ENCODE measurements at places on chromosomes 16 and 17.
A peak's percentile ranks its signal among the peaks of the same experiment; 100 is the strongest.

DNA sequence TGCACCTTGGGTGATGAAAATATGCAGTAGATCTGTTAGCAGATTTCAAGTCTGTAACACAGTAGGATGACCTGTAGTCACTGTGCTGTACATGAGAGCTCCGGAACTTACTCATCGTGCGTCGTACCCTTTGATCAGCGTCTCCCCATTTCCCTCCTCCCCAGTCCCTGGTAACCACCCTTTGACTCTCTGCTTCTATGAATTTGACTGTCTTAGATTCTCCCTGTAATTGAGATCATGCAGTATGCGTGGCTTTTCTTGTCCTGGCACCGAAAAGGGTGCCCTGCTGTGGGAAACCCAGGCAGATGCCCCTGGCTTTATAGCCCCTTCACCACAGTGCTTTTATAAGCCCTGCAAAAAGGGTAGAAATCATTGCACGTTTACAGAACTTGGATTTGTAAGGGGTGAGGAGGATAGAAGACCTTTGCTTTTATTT lies 20.5 kb downstream of the CLEC16A start:
- peaks cover 10% of the 10 kb centered on the region for H3K36me3 ChIP-seq
- no peaks in the 10 kb centered on the region for H3K27me3 ChIP-seq
- H3K4me3 ChIP-seq, result no peak overlapping the region

DNA sequence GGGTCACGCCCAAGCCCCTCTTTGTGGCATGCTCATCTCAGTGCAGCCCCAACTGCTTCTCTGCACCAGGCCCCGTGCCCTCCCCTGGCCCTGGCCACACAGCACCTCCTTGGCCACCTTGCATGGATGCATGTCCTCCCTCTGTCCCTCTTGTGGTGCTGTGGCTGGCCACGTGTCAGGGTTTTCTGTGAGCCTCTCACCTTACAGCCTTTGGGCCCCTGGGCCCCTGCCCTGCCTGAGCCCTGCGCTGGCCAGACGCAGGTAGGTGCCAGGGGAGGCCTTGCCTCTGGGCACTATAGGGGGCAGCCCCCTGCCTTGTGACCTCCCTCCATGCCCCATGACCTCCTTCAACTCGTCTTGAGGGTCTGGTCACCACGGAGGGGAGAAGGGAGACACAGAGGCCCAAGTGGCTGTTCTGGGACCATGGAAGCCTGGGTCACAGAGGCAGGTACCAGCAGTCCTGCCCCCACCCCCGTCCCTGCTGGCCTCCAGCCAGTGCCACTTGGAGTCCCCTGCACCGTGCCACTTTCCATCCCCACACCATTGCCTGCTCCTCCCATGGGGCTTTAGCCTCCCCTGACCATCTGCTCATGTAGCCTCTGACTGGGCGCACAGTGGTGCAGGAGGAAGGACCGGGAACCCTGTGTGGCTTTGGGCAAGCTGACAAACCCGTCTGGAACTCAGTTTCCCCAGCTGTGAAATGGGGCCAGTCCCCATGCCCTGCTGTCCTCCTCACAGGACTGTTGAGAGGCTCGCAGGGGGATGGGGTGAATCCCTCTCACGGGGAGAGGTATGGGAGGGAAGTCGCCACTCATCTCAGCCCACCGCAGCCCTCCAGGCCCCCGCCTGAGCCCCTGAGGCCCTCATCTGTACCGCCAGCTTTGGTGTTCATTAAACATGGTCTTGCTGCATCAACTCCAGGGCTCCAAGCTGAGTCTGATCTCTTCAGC lies 11.5 kb upstream of the ATP6V0C start:
- H3K36me3 ChIP-seq, result peaks cover 6% of the 10 kb centered on the region
- H3K4me1 ChIP-seq, result peaks cover 31% of the 10 kb centered on the region
- H3K27me3 ChIP-seq, result peaks cover 3% of the 10 kb centered on the region

- H3K4me3 ChIP-seq, result no peak overlapping the region
- DNase-seq, result no peak
- H3K4me1 ChIP-seq, result peaks cover 8% of the 10 kb centered on the region
- H3K27me3 ChIP-seq, result peaks cover 6% of the 10 kb centered on the region
- H3K27ac ChIP-seq, result no peak overlapping the region
- H3K36me3 ChIP-seq, result no peaks in the 10 kb centered on the region
Observed at GRCh38 chr17:73847952-73848351, 203.7 kb upstream of the SDK2 start.

- H3K4me3 ChIP-seq, result no peak overlapping the region
- H3K27ac ChIP-seq, result no peak overlapping the region
- H3K36me3 ChIP-seq, result no peaks in the 10 kb centered on the region
- H3K27me3 ChIP-seq, result peaks cover 11% of the 10 kb centered on the region
- H3K4me1 ChIP-seq, result no peaks in the 10 kb centered on the region
- DNase-seq, result no peak
Observed at GRCh38 chr17:75596320-75597087, 8.9 kb downstream of the MYO15B start.

- DNase-seq, result no peak
- no peaks in the 10 kb centered on the region for H3K27me3 ChIP-seq
- H3K4me3 ChIP-seq, result no peak overlapping the region
- H3K4me1 ChIP-seq, result peaks cover 14% of the 10 kb centered on the region
- no peak overlapping the region for H3K27ac ChIP-seq
- peaks cover 28% of the 10 kb centered on the region for H3K36me3 ChIP-seq
Observed at GRCh38 chr16:89431630-89432029, 58.7 kb downstream of the ANKRD11 start.

GRCh38 chr16:68768771-68769170 lies 31.7 kb downstream of the CDH1 start:
- peaks cover 9% of the 10 kb centered on the region for H3K27me3 ChIP-seq
- peaks cover 3% of the 10 kb centered on the region for H3K4me1 ChIP-seq
- H3K27ac ChIP-seq, result no peak overlapping the region
- no peak for DNase-seq

- peaks cover 17% of the 10 kb centered on the region for H3K4me1 ChIP-seq
- no peak overlapping the region for H3K4me3 ChIP-seq
- H3K27ac ChIP-seq, result no peak overlapping the region
- peaks cover 21% of the 10 kb centered on the region for H3K27me3 ChIP-seq
- H3K36me3 ChIP-seq, result no peaks in the 10 kb centered on the region
- DNase-seq, result no peak
Observed at GRCh38 chr16:83951544-83951943, 1.5 kb upstream of the OSGIN1 start.

DNA sequence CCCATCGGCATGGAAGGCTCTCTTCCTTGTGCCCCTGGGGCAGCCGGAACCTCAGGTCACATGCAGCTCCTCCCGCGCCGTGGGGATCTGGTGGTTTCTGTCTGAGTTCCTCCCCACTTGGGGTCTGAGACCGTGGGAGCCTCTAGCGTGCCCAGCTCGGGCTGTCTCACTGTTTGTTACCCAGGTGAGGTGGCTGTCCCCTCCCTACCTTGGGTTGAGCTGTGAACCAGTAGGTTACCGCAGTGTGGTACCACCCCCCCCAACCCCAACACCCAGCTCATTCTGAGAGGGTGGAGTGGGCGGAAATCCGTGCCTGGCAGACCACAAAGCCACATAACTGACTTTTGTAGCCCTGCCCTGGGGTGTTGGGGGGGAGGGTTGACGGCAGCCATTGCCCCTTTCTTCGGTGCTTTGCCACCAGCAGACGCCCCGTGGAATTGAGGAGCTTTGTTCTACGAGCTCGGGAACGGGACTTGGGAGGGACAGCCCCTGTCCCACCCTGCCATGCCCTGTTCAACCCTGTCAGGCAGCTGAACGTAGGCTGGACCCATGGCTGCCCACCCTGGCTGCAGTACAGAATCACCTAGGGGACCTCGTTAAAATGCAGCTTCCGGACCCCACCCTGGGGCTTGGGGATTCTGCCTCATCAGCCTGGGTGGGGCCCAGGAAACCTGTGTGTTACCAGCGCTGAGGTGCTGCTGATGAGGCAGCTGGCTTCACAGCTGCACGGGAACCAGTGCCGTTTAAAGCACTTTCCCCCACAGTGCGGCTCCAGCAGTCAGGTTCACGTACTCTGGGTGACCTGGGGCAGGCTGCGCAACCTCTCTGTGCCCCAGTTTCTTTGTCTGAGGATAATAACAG lies 18.5 kb downstream of the RAP1GAP2 start:
- no peaks in the 10 kb centered on the region for H3K36me3 ChIP-seq
- no peak for DNase-seq
- peaks cover 3% of the 10 kb centered on the region for H3K27me3 ChIP-seq
- no peak overlapping the region for H3K27ac ChIP-seq
- H3K4me1 ChIP-seq, result peaks cover 21% of the 10 kb centered on the region
- no peak overlapping the region for H3K4me3 ChIP-seq

GRCh38 chr16:85422196-85422631 lies 190.9 kb upstream of the GSE1 start:
- H3K36me3 ChIP-seq, result no peaks in the 10 kb centered on the region
- peaks cover 30% of the 10 kb centered on the region for H3K4me1 ChIP-seq
- H3K27ac ChIP-seq, result no peak overlapping the region
- H3K4me3 ChIP-seq, result no peak overlapping the region
- peaks cover 77% of the 10 kb centered on the region for H3K27me3 ChIP-seq

- no peak overlapping the region for H3K27ac ChIP-seq
- peaks cover 33% of the 10 kb centered on the region for H3K36me3 ChIP-seq
- DNase-seq, result no peak
- H3K4me1 ChIP-seq, result peaks cover 19% of the 10 kb centered on the region
Observed at GRCh38 chr17:5194346-5194745, 2.7 kb upstream of the ZNF594 start.

DNA sequence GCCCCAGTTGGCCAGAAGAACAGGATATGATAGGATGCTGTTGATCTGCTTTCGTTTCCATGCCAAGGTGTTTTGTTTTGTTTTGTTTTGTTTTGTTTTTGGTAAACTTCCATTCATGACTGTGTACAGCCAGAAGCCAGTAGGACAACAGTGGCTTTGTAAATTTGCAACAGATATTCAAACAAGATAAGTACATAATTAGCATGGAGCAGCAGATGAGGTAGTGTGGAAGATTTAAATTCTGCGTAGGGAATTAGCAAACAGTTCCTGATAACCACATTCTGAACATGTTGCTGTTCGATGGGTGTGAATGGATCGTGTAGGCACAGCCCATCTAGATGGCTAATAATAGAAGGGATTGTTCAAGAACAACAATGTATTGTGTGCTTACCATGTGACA lies 1080.1 kb upstream of the RBFOX1 start:
- peaks cover 5% of the 10 kb centered on the region for H3K4me1 ChIP-seq
- no peaks in the 10 kb centered on the region for H3K36me3 ChIP-seq
- no peak overlapping the region for H3K4me3 ChIP-seq
- DNase-seq, result no peak

- H3K4me1 ChIP-seq, result peaks cover 5% of the 10 kb centered on the region
- H3K4me3 ChIP-seq, result no peak overlapping the region
- H3K27ac ChIP-seq, result no peak overlapping the region
- peaks cover 13% of the 10 kb centered on the region for H3K27me3 ChIP-seq
Observed at GRCh38 chr17:64938925-64939474, 19.7 kb upstream of the LRRC37A3 start.

DNA sequence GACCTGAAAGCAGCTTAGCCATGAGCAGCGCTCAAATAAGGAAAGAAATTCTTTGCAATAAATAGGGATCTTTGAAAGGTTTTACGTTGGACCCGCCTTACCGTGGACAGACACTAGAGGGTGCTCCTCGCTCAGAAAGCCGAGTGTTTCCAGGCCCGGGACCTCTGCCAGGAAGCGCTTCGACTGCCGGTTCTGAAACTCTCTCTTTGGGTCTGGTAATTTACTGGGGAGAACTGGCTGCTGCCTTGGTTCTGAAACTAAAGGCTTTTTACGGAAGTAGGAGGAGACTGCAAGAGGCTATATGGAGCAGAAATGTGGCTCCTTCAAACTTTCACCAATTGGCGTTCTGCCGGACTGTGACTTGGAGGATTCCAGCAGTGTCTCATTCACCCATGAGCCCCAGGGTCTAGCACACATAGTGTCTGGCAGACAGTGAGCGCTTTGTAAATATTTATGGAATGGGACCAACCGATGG lies 45.6 kb upstream of the HOXB9 start:
- H3K4me3 ChIP-seq, result peak overlapping the region; percentile 9
- DNase-seq, result peak; percentile 82
- H3K4me1 ChIP-seq, result peaks cover 8% of the 10 kb centered on the region
- H3K36me3 ChIP-seq, result peaks cover 53% of the 10 kb centered on the region
- no peak overlapping the region for H3K27ac ChIP-seq
- H3K27me3 ChIP-seq, result peaks cover 29% of the 10 kb centered on the region

DNA sequence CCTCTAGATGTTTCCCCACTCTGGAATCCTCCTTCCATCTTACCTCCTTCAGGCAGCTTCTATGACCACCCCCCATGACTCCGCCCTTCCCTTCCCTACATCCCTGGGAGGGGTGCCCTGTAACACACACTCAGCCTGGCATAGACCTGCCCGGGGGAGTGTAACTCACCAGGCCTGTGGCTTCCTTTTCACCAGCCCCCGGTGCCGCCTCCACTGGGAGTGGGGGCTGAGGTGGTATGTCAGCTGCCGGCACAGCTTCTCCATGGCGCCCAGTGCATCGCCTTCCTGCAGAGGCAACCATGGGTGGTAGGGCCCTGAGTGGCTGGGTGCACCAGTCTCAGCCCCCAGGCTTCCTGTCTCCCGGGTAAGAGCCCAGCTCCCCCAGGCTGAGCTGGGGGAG lies 32.3 kb downstream of the TRPV2 start:
- no peak for DNase-seq
- H3K4me1 ChIP-seq, result peaks cover 19% of the 10 kb centered on the region
- H3K4me3 ChIP-seq, result no peak overlapping the region

DNA sequence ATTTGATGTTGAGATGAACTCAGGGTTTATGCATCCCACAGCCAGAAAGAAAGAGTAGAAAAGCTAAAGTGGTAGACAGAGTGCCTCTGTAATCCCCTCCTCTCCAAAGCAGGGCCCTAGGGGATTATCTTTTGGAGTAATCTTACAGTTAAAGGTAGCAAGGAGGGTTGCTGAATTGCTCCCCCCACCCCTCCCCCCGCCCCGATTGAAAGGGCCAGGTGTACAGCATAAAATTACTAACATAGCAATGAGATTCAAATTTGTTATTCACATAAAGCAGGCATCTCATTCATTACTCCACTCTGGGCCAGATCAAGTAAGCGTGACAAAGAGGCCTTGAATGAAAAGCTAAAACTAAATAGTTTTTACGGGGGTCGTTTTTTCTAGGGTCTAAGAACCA lies 72.7 kb downstream of the STH start:
- peaks cover 24% of the 10 kb centered on the region for H3K4me1 ChIP-seq
- peak overlapping the region; percentile 38 for H3K27ac ChIP-seq
- H3K36me3 ChIP-seq, result peaks cover 60% of the 10 kb centered on the region

DNA sequence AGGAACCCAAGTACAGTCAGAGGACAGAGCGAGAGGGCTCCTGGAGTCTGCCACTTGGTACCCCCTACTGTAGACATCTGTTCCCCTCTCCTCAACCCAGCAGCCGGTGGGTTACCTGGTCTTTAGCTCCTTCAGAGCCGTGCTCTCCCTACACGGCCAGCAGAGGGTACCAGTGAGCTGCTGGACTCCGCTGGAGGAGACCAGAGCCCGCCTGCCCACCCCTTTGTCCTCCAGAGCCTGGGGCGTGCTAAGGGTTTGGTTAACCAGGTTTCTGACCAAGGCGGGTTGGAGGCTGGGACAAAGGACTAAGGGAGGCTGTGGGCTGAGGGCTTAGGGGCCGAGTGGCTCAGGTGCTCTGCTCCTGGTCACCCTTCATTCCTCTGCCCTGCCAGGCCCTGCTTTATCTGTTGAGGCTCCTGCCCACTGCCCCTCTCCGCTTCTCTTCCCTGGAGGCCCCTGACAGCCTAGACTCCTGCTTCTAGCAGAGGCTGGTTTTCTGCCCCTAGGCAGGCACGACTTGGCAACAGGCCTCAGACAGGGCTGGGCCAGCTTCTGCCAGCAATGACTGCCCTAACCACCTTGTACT lies 2.7 kb upstream of the HSD11B2 start:
- peaks cover 71% of the 10 kb centered on the region for H3K4me1 ChIP-seq
- H3K27ac ChIP-seq, result no peak overlapping the region
- H3K27me3 ChIP-seq, result peaks cover 72% of the 10 kb centered on the region
- no peaks in the 10 kb centered on the region for H3K36me3 ChIP-seq
- no peak overlapping the region for H3K4me3 ChIP-seq
- peak; percentile 86 for DNase-seq

GRCh38 chr17:77476931-77477805 lies 336.4 kb downstream of the SEC14L1 start:
- DNase-seq, result no peak
- H3K36me3 ChIP-seq, result peaks cover 5% of the 10 kb centered on the region
- H3K27ac ChIP-seq, result peak overlapping the region; percentile 95
- H3K4me3 ChIP-seq, result peak overlapping the region; percentile 26
- no peaks in the 10 kb centered on the region for H3K27me3 ChIP-seq

All from nephron progenitor cell (in vitro differentiated cells).